ENCODE measurements at places on chromosomes 1 and 21.

GRCh38 chr1:47411436-47411835, 4.6 kb upstream of the FOXE3 start:
- no peaks in the 10 kb centered on the region for H3K36me3 ChIP-seq
- H3K4me3 ChIP-seq = no peak overlapping the region
- H3K27me3 ChIP-seq = peaks cover 21% of the 10 kb centered on the region
- H3K27ac ChIP-seq = no peak overlapping the region

DNA sequence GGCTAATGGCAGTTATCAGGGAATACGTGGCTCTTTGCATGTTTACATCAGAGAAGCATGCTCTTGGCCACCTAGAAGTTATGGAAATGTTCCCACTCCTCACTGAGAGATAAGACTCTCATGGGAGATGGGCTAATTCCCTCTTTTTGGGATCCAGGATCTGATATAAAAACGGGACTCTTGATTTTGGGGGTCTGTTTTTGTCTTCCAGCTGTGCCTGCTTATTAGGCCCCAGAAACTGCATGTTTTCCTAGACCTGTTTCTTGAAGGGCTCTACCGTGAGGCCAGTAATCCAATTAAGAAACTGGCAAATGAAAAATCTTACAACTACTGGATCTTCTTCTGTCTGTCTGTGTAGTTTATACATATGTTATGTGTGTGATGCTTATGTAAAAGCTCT, 47.0 kb upstream of the PTCH2 start:
- H3K4me1 ChIP-seq = no peaks in the 10 kb centered on the region
- H3K4me3 ChIP-seq = no peak overlapping the region
- H3K36me3 ChIP-seq = peaks cover 10% of the 10 kb centered on the region
- DNase-seq = no peak
- H3K27ac ChIP-seq = no peak overlapping the region
- no peaks in the 10 kb centered on the region for H3K27me3 ChIP-seq

- H3K27ac ChIP-seq = no peak overlapping the region
- no peak for DNase-seq
- no peak overlapping the region for H3K4me3 ChIP-seq
- no peaks in the 10 kb centered on the region for H3K27me3 ChIP-seq
- no peaks in the 10 kb centered on the region for H3K36me3 ChIP-seq
Measured at GRCh38 chr1:78070758-78071157, 25.0 kb downstream of the GIPC2 start.

DNA sequence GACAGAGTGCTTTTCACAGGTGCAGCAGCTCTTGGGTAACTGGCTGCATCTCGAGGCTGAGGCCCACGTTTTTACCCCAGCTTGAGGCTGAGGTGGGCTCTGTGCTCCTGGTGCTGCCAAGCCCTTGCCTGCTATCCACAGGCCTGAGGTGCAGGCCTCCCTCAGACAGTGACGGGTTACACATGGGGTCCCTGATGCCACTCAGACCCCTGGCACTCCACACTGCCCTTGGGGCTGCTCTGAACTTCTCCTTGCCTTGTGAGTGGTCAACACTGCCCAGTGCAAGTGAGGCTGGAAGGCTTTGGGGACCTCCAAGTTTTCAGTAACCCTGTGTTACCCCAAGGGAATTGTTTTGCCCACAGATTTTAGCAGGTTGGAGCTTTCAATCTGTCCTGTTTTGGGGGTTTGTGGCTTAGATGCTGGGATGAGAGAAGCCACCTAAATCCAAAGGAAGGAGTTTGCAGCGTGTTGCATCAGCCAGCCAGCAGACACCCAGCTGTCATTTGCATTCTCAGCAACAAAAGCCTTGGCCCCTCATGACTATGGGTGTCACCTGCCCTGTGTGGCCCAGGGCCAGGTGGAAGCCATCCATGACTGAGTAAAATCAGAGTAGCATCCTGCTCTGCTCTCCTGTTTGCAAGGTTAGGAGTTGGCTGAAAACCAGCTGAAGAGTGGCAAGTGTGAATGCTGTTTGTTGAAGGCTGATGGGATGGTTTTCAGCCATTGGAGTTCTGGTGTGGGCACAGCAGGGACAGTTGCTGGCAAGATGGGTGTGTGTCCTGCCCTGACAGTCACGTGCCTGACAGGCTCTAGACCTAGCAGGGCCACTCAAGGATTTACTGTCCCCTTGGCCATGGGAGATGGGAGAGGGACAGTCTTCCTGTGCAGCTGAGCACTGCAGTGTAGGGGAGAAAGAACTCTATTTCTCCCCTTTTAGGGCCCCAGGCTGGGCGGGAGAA, 3.2 kb downstream of the RNF187 start:
- peaks cover 38% of the 10 kb centered on the region for H3K4me1 ChIP-seq
- H3K27me3 ChIP-seq = no peaks in the 10 kb centered on the region

DNA sequence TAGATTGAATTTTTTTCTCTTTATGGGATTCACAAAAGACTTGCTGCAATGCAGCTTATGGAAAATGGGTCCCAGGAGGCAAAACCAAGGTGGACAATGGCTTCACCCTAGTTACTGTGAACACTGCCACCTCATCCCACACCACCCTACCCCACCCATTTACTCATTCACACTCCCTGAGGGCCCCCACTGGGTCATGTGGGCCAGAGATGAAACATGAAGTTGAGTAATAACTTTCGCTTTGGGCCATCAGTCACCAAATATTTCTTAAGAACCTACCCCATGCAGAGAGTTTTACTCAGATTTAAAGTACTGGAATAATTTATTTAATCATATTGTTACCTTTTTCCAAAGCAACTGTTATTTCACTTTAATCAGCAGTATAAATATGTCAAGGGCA, 191.8 kb downstream of the TPR start:
- no peaks in the 10 kb centered on the region for H3K36me3 ChIP-seq
- H3K27ac ChIP-seq = no peak overlapping the region
- peak; percentile 77 for DNase-seq
- no peaks in the 10 kb centered on the region for H3K27me3 ChIP-seq

DNA sequence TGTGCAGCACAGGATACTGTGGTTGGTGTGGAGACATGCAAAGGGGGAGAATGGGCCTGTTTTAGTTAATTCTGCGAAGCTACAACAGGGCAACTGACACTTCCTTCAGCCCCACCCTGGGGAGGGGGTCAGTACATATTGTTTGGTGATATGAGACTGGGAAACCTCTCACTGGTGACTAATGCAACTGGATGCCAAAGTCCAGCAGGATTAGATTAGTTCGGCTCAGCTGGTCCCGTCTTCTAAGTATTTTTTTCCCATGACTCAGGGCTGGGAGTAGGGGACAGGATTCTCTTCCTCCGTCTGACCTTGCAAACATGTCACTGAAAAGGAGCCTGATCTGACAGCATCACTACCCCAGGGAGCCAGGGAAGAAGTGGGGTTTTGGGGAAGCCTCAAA, 43.0 kb downstream of the PLXNA2 start:
- peaks cover 52% of the 10 kb centered on the region for H3K4me1 ChIP-seq
- H3K4me3 ChIP-seq = no peak overlapping the region
- no peak for DNase-seq
- H3K27me3 ChIP-seq = no peaks in the 10 kb centered on the region
- H3K36me3 ChIP-seq = peaks cover 6% of the 10 kb centered on the region

DNA sequence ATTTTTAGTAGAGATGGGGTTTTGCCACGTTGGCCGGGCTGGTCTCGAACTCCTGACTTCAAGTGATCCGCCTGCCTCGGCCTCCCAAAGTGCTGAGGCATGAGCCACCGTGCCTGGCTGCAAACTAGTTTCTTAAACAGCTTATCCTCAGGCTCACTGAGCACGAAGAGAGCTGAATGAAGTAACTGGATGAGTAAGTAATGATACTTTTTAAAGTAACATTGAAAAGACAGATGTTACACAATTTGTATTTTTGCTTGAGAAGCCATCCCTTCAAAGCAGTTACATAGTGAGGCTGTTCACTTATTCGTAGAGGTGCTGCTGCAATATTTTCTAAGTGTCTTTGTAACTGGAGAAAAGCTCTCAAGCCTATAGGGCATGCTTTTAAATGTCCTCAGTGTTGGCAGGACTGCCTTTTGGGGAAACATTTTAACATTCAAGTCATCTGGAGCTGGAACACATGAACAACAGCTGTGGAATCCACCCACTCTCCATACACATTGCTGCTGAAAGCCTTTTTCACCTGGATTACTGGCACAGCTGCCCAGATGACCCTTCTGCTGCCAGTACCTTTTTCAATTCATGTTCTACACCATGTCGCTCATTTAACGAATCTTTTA, 2.7 kb upstream of the YBX1 start:
- no peak overlapping the region for H3K4me3 ChIP-seq
- no peak overlapping the region for H3K27ac ChIP-seq
- no peaks in the 10 kb centered on the region for H3K27me3 ChIP-seq
- DNase-seq = no peak
- peaks cover 24% of the 10 kb centered on the region for H3K36me3 ChIP-seq

GRCh38 chr1:85464497-85465098, 361 bp downstream of the DDAH1 start:
- H3K27me3 ChIP-seq = no peaks in the 10 kb centered on the region
- H3K36me3 ChIP-seq = no peaks in the 10 kb centered on the region
- H3K4me3 ChIP-seq = peak overlapping the region; percentile 67
- no peaks in the 10 kb centered on the region for H3K4me1 ChIP-seq
- peak; percentile 57 for DNase-seq
- H3K27ac ChIP-seq = peak overlapping the region; percentile 77

DNA sequence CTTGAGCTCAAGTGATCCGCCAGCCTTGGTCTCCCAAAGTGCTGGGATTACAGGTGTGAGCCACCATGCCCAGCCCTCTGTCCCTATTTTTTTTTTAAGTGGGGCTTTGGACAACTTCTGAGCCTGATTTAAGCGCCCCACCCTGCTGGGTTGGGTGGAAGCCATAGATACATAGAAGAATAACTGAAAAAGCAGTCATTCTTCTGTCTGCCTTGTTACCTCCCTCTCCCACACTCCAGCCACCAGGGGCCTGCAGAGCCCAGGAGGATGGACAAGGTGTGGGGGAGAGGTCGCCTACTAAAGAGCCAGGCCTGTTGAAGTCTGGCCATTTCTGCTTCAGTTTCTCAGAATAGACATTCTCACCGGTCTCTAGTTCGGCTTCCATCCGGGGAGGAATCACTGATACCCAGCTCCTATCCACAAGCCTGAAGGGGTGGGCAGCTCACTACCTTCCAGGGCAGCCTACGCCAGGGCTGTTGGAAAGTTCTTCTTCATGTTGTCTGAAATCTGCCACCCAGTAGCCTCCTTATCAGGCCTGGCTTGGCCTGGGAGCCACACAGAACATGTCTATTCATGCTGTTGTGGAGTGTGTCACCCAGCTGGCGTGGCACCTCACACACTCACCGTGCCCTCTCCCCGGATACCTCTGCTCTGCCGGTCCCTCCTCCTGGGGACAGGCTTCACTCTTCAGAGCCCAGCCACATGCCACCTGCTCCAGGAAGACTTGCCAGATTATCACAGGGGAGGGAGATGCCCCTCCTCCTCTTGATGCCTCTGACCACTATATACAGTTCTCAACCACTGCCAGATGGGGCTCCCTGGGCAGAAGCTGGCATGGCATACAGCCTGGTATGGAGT, 27.7 kb downstream of the KNCN start:
- no peak overlapping the region for H3K27ac ChIP-seq
- H3K27me3 ChIP-seq = peaks cover 44% of the 10 kb centered on the region
- no peak for DNase-seq
- H3K4me1 ChIP-seq = peaks cover 8% of the 10 kb centered on the region
- no peak overlapping the region for H3K4me3 ChIP-seq

- no peak overlapping the region for H3K4me3 ChIP-seq
- H3K27ac ChIP-seq = no peak overlapping the region
- no peak for DNase-seq
- no peaks in the 10 kb centered on the region for H3K36me3 ChIP-seq
Measured at GRCh38 chr1:100710906-100711682, 8.4 kb upstream of the VCAM1 start.

DNA sequence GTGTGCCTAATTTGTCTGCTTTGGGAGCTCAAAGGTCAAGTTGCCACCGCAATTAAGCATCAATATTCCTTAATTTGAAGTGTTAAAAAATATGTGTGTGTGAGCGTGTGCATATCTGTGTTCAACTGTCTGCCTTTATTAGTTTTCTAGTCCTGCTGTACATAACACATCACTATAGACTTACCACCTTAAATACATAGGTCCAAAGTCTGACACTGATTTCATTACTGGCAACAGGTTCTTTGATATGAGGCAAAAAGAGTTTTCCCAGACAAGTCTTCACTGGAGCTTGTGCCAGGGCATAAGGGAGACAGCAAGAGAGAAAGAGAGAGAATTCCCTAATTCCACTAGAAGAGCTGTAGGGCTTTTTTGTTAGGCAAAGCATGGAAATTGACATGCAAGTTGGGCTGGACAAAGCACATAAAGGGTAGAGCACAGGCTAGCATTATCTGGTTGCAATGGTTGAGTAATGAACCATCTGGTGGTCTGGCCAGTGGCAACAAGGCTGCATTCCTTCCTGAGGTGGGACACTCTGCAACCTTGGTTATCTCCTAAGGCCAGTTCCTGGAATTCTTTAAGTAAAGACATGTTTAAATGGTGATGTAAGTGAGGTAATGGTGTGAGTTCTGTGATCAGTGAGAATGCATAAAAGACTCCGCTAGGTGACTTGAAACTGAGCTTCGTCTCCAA, 457.2 kb upstream of the ADAMTS5 start:
- no peaks in the 10 kb centered on the region for H3K27me3 ChIP-seq
- no peak overlapping the region for H3K4me3 ChIP-seq
- no peak for DNase-seq
- H3K36me3 ChIP-seq = no peaks in the 10 kb centered on the region
- peaks cover 21% of the 10 kb centered on the region for H3K4me1 ChIP-seq
- H3K27ac ChIP-seq = peak overlapping the region; percentile 65

- no peaks in the 10 kb centered on the region for H3K4me1 ChIP-seq
- no peaks in the 10 kb centered on the region for H3K27me3 ChIP-seq
- DNase-seq = peak; percentile 58
- no peaks in the 10 kb centered on the region for H3K36me3 ChIP-seq
Measured at GRCh38 chr1:229068270-229068987, 202.5 kb upstream of the RAB4A start.

- no peaks in the 10 kb centered on the region for H3K27me3 ChIP-seq
- peaks cover 53% of the 10 kb centered on the region for H3K4me1 ChIP-seq
- no peaks in the 10 kb centered on the region for H3K36me3 ChIP-seq
- no peak overlapping the region for H3K4me3 ChIP-seq
- H3K27ac ChIP-seq = peak overlapping the region; percentile 39
Measured at GRCh38 chr21:41650526-41651145, 116.2 kb downstream of the RIPK4 start.

All from tibial artery (tissue), 4 donors.